ENCODE measurements at places on chromosomes 1 and 21. TPM values are rescaled to one million over a fixed set of nuclear protein-coding genes. Genes with fewer than 3 reads are reported as not detected.

- DNase-seq = peak; percentile 91
Observed at GRCh38 chr1:37995751-37996345, 6.0 kb upstream of the SF3A3 start.

DNA sequence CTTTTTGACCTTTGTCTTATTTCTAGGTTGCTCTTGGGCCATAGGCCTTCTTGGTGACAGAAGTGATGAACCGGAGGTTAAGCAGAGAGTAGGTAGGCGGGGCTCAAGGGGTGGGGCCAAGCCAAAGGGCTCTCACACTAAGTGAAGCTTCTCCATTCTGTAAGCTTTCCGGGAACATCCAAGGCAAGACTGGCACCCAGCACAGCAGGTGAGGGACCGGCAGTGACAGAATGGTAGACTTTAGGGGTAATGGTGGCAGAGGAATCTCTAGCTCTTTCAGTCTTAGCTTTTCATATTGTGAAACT lies at the start of gene TNFAIP8L2:
TSS of gene TNFAIP8L2 (plus strand) at position 135 of the 305 bp plus-strand sequence. CDS start 2,049 bp downstream, outside the sequence.
- DNase-seq = peak; percentile 76

DNA sequence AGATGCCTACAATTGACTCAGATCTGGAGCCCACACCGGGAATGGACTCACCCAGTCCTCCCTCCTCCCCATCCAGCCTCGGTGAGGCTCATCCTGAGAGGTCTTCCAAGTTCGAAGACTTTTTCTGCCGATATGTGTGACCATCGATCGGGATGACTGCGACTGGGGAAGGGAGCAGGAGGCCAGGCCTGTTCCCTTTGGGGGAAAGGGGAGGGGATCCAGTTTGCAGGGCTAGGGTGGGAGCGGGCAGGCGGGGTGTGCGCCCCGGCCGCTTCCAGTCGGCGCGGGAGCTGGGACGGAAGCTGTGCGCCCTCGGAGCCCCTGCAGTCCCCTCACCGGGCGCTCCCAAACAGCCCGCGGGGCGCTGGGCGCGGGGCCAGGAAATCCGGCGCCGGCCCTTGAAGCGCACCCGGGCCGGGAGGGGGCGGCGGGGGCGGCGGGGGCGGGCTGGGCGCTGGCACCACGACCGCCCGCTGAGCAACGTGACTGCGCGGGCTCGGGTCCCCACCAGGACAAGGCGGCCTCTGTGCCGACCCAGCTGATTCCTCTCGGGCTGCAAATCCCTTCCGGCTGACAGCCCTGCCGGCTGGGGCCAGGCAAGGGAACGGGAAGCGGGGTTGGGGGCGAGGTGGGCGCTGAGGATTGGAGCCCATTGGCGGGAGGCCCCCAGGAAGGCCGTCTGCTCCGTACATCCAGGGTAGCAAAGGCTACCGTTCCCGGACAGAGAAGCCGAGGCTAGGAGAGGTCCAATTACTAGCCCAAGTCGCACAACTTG lies 103.9 kb downstream of the EBNA1BP2 start:
- peak; percentile 90 for DNase-seq

DNA sequence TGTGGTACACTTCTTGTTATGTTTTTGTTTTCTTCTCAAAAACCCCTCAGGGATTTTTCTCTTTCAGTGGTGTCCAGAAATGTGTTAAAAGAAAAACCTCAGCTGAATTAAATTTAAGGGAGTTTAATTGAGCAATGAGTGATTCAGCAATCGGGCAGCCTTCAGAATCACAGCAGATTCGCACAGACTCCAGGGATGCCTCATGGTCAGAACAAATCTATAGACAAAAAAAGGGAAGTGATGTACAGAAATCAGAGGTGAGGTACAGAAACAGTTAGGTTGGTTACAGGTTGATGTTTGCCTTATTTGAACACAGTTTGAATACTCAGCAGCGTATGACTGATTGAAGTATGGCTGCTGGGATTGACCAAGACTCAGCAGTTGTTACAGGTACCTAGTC lies 86.2 kb downstream of the TLR5 start:
- no peak for DNase-seq

DNA sequence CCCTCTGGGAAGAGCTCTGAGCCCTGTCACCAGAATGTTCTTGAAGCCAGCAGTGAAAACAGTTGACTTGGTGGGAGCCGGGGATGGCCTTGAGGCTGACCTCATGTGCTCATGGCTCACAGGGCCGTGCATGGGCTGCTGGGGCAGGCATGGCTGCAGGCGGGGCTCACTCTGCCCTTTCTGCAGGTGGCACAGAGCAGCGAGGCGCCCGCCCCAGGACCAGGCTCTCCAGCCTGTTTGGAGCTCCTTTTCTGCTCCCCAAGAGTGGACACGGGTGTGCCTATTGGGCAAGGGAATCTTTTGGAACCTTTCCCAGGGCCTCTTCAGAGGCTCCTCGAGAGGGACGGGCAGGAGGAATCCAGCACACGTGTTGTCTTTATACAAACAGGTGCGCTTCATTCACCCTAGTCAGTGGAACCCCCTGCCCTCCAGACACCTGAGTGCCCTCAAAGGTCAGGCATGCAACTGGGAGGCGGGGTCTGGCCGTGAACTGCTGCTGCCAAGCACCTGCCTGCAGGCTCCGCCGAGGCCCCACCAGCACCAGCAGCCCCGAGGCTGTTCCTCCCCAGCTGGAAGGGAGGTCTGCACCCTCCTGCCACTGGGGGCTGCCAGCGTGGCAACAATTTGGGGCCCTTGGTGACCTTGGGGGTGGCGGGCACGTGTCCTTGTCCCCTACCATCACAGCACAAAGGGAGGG lies 2.6 kb upstream of the TTC34 start:
- no peak for DNase-seq

GRCh38 chr1:9922342-9922741 lies 12.3 kb upstream of the CTNNBIP1 start:
- no peak for DNase-seq

DNA sequence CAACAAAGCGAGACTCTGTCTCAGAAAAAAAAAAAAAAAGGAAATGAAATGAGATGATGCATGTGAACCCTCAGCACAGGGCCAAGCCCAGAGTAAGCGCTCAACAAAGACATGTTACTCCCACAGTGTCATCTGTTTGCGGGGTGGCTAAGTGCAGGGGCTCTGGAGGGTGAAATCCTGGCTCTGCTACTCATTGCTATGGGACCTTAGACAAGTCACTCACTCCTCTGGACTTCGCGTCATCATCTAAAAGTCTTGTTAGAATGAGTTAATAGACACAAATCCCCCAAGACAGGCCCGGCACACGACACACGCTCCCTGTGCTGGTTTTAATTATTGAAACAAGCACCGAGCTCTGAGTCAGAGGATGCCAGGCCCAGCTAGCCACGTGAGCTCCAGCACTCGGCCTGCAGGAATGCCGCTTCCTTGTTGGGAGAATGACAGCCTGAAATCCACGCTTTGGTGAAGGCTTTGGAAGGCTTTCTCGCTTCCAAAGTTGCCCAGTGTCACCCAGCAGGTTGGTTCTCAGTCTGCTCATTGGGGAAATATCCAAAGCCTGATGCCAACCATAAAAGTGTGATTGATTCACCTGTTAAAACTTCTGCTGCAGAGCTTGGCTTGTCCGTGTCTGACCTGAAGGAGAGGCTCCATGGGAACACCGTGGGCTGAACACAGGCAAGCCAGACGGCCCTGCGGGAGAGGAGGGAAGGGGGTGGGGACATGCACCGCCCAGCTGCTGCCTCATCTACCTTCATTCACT lies 36.7 kb upstream of the TARDBP start:
- DNase-seq = no peak

DNA sequence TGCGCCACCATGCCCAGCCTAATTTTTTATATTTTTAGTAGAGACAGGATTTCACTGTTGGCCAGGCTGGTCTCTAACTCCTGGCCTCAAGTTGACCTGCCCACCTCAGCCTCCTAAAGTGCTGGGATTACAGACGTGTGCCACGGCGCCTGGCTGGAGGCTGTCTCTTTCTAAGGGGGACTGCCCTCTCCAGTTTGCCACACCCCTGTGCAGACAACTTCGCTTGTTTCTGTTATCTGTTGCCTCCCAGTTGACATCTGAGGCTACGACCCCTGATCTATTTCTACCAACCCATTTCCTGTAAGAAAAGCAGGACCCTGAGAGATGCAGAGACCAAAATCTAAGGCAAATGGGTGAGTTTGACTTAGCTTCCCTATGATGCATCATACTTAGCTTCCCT lies 24.0 kb upstream of the VASH2 start:
- no peak for DNase-seq

GRCh38 chr1:198849093-198849492 lies 210.3 kb downstream of the PTPRC start:
- no peak for DNase-seq

DNA sequence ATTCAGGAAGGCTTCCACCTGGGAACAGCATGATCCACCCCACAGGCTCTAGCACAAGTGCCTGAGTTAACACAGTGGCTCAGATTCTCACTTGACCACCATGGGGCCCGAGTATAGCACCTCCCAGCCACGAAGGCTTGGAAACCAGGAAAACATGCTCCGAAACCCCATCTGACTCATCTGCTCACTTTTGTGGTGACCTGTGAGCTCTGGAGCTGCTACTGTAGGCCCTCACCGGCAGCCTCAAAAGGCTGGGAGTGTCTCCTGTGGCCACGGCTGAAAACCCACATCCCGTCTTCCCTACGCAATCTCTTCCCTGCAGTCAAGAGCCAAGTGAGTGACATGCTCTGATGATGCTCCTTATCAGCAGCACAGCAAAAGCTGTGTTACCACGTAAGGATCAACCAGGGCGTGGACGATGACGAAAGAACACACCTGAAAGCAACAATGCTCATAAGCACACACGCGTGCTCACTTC lies 81.4 kb downstream of the TGFBR3 start:
- DNase-seq = no peak

DNA sequence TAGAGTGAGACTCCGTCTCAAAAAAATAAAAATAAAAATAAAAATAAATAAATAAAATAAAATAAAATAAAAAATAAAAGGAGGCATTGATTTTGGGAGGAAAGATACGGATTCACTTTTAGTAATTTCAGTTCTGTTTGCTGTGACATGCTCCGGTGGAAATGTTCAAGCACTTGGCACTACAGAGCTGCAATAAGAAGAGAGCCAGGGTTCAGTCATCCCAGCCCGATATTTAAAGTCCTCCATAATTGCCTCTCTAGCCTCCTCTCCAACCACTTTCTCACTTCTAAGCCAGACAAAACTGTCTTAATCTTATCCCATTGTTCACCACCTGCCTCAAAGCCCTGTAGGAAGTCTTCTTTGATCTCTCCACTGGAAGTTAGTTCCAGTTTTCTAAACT lies 55.0 kb upstream of the MACF1 start:
- DNase-seq = no peak

DNA sequence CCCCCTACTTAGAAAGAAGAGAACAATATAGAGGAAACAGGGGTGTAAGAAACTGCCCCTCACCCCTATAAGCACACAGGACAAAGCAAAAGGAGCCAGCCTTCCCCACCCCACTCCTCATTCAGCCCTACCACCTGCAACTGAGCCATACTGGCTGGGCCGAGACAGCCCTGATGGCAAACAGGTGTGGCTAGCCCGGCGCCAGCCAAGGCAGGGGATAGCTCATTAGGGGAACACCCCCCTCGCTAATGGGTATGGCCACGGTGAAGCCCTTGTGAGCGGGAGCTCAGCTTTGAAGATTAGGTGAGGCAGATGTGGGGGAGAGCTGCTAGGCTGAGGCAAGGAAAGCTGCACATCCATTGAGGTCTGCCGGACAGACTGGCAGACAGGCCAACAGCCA lies 65.5 kb downstream of the ERI3 start:
- peak; percentile 29 for DNase-seq

GRCh38 chr1:118618618-118619340 lies 369.4 kb downstream of the TBX15 start:
- DNase-seq = no peak

DNA sequence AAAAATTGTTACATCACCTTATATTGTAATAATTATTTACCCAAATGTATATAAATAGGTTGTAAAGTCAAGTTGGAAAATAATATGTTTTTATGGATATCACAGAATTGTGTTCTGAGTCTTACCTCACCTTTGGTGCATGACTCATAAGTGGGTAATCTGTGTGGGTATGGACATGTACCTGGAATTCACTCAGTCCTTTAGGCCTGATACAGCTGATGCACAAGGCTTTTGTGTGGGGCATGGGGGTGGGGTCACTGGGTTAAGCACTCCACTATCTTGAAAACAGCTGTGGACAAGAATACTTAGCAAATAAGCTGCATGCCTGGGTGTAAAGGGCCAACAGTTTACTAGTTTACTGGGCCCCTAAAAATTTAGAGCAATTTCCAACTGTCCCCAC lies 34.4 kb downstream of the INKA2 start:
- DNase-seq = no peak

DNA sequence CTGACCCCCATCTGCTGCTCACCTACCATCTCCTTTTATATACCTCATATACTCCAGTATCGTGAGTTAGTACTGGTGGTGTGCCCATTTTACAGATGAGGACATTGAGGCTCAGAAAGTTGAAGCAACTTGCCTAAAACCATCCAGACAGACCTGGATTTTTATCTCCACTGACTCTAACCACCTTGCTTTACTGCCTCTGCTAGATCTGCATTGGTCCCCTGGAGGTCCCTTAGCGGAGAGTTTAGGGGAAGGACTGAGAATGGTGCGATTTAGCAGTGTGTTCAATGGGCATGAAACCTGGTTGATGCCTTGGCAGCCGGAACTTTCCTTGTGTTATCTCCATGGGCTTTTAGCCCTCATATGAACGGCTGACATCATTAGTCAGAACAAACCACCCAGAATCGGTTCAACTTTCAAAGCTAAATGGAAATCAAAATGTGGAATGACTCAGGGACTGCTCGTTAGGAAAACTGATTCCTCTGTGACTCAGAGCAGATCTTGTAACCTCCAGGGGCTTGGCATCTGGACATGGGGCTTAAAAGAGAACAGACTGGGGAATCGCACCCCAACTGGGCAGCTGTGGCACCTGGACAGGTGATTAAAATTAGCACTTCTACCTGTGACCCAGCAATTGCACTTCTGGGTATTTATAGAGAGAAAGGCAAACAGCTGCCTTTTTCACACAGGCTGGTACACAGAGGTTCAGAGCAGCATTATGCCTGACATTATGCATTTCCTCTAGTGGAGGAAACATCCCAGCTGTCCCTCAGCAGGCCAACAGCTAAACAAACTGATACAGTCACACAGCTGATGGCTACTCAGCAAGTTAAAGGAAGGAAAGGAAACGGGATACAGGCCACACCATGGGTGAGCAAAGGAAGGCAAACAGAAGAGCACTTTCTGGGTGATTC lies 25.3 kb downstream of the TMEM51 start:
- DNase-seq = no peak

DNA sequence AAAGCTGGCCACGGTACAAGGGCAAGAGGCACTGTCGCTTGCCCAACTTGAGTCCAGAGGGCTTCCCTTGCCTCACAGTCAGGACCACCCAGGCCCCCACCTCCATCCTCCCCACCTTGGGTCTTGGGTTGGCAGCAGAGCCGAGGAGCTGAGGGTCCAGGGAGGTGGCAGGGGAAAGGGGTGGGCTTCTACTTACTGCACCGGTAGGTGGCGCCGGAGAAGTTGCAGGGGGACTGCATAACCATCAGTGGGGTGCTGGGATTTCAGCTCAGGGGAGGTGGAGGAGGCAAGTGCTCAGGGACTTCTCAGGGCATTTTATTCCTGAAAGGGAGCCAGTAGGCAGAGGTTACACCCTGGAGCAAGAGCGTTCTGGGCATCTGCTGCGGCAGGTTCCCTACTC lies 44.0 kb downstream of the TRIM62 start:
- DNase-seq = no peak

Gene PRKAA2
- total RNA-seq = 0.78 TPM

Gene MRPS21
- total RNA-seq = 43.9 TPM

Gene DPH5
- 16.0 TPM for total RNA-seq

Gene JAM2
- 12.9 TPM for total RNA-seq

Gene F5
- total RNA-seq = 2.5 TPM

Gene HRNR
- total RNA-seq = not detected

Gene HSD3B2
- 2.1 TPM for total RNA-seq

Gene SLC1A7
- total RNA-seq = 0.46 TPM

Gene RNPC3
- 75.7 TPM for total RNA-seq

Gene FMO2
- 184 TPM for total RNA-seq

All from upper lobe of left lung (tissue), 6 donors.